ENCODE measurements at places on chromosomes 5 and 9.

DNA sequence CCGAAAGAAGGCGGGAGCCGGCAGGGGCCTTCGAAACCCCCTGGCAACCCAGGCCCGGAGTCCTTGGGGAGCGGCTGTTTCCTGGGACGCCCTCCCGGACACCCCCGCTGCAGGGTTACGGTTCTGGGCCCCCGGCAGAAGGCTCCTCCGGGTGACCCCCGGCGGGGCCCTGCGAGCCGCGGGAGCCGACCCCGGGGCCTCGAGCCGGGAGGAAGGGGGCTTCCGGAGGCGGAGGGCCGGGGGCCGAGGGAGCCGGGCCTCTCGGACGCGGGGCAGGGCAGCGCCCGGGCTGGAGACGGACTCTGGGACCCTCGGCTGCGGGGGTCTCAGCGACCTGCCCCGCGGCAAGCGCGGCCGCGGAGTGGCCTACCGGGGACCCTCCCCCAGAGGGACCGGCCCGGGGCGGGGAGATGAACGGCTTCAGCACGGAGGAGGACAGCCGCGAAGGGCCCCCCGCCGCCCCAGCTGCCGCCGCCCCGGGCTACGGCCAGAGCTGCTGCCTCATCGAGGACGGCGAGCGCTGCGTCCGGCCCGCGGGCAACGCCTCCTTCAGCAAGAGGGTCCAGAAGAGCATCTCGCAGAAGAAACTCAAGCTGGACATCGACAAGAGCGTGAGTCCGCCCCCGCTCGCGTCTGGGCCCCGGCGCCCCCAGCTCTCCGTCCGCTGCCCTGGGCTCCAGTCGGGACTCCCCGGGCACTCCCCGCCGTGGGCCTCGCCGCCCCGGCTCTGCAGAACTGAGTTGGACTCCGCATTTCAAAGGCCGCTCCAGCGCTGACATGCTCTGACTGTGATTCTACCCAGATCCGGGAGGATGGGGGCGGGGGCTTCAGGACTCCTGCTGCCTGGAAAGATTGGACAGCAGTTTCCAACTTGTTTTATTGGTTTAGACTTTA lies 645 bp downstream of the SAP30L start:
- peak; percentile 60 for DNase-seq

- DNase-seq: no peak
These were observed 67.8 kb downstream of the RALGPS1 start for GRCh38 chr9:126982215-126983002.

GRCh38 chr9:80841888-80842287 lies 847.5 kb downstream of the TLE1 start:
- DNase-seq: no peak

- DNase-seq: no peak
These were observed 102.2 kb downstream of the DEPDC1B start for GRCh38 chr5:60597572-60598320.

DNA sequence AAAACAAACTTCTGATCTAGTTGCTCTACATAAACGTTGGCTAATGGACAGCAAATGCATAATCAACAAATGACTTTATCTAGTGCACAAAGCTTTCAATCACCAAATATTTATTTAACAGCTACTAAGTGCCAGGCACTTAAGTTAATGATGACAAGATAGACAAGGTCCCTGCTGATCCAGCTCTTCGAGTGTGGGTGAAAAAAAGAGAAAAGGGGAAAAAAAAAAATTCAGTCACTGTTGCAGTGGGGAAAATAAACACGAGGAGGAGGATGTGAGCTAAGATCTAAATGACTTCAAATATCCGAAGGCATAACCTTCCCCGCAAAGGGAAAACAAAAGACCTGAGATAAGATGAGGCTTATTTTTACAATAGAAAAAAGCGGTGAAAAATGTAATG lies 9.6 kb downstream of the PSIP1 start:
- DNase-seq: no peak

DNA sequence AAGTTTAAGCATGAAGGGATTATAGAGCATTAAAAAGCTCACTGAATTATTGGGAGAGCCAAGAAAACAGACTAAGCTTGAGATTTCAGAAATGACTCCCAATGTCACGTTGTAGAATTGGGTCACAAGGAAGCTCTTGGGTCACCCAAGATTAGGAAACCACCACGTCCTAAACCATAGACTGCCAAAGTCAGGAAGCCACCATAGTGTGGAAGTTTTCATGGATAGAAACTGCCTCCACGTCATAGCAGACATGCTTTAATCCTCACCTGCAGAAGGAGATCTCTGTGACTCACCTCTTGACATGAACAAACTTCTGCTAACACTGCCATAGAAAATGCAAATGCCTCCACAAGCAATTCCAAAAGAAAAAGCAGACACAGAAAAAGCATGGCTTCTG lies 106.3 kb downstream of the SLC1A3 start:
- DNase-seq: no peak

DNA sequence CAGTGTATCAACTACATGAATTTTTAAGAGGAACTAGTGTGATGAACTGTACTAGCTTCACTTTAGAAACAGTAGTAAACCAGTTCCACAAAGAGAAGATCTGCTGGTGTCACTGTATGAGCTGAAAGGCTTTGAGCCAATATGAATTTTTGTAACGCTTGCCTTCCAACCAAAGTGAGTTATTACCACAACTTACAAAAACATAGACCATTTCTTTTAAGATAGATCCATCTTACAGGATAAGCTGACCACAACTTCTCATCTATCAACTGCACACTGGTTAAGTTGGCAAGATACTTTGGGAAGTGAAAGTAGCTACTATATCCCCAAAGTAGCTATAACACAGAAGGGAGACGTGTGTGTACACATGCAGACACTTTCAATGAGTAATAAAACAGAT lies 849.6 kb upstream of the DMAC1 start:
- DNase-seq: no peak

DNA sequence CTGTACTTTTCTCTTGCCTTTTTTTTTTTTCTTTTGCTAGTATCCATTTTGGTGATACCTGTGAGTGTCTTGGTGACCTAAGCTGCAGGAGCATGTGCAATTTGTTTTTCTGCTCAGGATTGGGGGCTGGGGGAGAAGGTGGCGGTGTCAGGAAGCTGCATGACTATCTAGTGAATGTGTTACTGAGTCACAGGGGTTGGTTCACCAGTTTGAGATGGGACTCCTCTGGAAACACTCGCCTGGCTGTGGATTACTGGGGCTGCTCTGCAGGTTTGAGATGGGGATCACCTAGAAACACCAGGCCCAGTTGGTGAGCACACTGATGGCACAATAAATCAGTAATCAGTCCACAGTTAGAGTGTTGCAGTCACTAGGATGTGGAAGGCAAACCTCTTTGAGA lies 447.9 kb downstream of the SPATA31D1 start:
- DNase-seq: no peak

Measured in activated T-cell treated with anti-CD3 and anti-CD28 coated beads, Interleukin-2, amount 50 U/mL, for 24 hours (primary cell).